ENCODE measurements at places on chromosomes 12 and 14.
A peak's percentile ranks its signal among the peaks of the same experiment; 100 is the strongest.

GRCh38 chr14:65879248-65880009, 466.9 kb downstream of the FUT8 start:
- no peak for DNase-seq

DNA sequence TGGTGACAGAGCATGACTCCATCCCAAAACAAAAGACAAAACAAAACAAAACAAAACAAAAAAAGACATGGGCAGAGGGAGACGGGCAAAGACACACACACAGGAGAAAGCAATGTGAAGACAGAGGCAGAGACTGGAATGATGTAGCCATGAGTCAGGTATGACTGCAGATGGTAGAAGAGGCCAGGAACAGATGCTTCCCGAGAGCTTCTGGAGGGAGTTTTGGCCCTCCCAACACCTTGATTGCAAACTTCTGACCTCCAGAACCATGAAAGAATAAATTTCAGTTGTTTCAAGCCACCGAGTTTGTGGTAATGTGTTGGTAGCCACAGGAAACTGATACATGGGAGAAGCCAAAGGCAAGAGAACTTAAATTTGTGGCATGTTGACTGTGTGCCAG, 27.1 kb downstream of the VWF start:
- no peak for DNase-seq

GRCh38 chr12:116332705-116333380, 55.4 kb upstream of the MED13L start:
- DNase-seq, result no peak

GRCh38 chr14:89430391-89431236, 13.6 kb upstream of the FOXN3 start:
- peak; percentile 92 for DNase-seq

GRCh38 chr12:13153180-13153579, 43.3 kb upstream of the EMP1 start:
- no peak for DNase-seq

- no peak for DNase-seq
Measured at GRCh38 chr12:51905471-51906429, 1.6 kb upstream of the ACVRL1 start.

- DNase-seq, result no peak
Measured at GRCh38 chr12:56296295-56296694, 3.8 kb downstream of the CS start.

DNA sequence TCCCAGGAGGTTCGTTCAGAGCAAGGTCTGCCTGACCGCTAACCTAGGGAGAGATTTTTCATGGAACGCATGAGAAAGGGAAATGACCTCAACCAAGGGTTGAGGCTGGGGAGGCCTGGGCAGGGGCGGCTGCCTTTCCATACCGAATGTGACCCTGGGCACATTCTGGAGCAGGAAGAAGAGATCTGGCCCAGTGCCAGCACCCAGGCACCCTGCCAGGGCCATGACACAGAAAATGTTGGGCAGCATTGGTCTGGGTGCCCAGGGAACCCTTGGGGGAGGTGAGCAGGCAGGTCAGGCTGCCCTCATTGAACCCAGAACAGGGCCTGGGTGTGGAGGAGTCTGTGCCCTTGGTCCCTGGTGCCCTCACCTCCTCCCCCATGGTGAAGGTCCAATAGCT, 106.8 kb downstream of the CALM1 start:
- no peak for DNase-seq

DNA sequence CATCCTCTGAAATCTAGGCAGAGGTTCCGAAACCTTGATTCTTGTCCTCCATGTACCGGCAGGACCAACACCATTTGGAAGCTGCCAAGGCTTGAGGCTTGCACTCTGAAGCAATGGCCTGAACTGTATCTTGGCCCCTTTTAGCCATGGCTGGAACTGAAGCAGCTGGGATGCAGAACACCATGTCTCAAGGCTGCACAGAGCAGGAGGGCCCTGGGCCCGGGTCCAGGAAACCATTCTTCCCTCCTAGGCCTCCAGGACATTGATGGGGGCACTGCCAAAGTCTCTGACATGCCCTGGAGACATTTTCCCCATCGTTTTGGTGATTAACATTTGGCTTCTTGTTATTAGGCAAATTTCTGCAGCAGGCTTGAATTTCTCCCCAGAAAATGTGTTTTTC, 198.7 kb downstream of the EFCAB11 start:
- DNase-seq, result no peak

- no peak for DNase-seq
Measured at GRCh38 chr14:23577004-23577681, 1.4 kb downstream of the JPH4 start.

DNA sequence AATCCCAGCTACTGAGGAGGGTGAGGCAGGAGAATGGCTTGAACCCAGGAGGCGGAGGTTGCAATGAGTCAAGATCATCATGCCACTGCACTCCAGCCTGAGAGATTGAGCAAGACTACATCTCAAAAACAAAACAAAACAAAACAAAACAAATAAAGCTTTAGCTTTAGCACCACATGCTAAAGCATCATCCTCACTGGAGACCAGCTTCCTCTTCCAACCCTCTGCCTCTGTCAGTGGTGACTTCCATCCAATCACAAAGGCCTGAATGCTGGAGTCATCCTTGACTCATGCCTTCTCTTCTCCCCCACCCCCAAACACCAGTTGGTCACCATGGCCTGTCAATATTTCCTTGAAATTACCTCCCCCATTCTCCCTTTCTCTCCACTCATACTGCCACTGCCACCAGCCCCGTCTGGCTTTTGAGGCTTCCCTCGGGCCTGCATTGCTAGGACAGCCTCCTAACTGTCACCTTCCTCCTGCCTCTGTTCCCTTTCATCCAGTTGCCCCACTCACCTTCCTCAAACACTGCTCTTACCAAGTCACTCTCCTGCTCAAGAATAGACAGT, 1.4 kb downstream of the ZNF385A start:
- DNase-seq, result no peak

- DNase-seq, result no peak
Measured at GRCh38 chr12:88188180-88188579, 46.1 kb downstream of the TMTC3 start.

DNA sequence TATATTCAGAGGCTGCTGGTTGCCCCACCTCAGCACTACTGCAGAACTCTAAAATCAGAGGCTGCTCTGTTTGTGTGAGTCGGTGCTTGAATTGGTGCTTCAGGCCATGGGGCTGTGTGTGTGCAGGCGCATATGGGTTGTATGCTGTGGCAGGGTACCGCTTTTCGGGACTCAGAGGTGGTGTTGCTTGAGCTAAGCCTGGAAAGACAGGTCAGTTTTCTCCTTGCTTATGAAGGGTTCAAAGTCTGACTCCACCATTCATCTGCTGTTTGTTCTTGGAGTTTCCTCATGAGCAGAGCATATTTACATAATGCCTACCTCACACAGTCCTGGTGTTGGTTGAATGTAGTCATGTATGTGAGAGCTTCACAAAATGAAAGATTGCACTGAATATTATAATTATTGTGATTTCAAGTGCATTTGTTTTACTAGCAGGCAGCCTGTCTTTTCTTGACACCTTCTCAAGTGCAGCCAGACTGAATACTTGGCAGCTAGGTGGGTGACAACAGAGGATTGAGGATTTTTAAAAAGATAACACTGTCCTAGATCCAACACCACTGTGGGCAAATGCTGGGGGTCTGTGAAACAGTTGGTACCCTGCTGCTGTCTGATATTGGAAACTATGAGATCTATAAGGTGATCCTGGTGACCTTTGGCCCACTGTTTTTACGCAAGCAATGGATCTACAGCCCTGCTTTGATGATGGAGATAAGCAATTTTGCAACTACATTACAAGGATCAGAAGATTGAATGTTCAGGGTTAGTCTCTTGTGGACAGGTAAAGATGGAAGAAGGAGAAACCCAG, 1.0 kb upstream of the ANG start:
- no peak for DNase-seq

DNA sequence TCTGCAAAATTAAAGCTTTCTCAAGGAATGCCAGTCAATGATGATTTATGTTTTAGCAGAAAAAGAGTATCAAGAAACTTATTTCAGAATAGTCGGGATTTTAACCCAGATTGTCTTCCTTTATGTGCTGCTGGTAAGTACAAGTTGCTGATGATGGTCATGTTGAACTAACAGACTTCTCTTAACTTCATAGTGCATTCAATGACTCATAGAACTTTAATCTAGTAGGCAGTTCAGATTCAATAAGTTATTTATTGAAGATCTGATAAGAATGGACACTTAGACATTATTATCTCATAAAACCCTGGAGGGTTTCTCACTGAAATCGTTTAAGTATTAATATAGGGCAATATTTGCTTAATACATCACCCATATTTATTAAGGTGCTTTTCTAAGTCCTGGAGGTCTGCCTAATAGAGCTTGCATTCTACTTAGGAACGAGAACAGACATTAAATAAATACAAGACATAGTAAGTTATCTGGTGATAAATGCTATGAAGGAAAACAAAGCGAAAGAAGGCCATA, 33.8 kb downstream of the TOGARAM1 start:
- DNase-seq, result no peak

GRCh38 chr12:18651525-18651924, 86.3 kb downstream of the PLCZ1 start:
- no peak for DNase-seq

Measured in germinal center (tissue), 1 donor.